HT1080 (cell line): ENCODE measurements at places on chromosomes 12 and 14.

DNA sequence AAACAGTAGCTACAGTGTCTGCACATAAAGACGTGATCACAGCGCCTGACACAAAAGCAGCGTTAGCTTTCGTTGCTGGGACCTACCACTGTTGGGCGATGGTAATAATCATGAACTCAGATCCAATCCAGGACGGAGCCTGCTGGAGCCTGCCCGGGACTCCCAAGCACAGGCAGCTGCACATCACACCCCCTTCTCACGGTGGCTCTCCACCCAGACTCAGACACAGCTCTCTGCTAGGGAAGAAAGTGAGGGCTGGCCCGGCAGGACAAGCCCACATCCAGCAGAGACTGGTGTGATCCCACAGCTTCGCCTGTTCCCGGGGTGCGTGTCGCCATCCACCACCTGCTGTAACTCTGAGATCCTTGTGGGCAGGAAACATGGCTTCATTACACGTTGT lies 49.9 kb upstream of the FOXN3 start:
- no peak for DNase-seq

GRCh38 chr12:6208130-6208529 lies 7.9 kb downstream of the CD9 start:
- DNase-seq = no peak

GRCh38 chr14:104284636-104285507 lies 146.5 kb downstream of the KIF26A start:
- no peak for DNase-seq

GRCh38 chr12:49543914-49544815 lies 5.3 kb downstream of the KCNH3 start:
- DNase-seq = no peak

- no peak for DNase-seq
These were observed 484 bp downstream of the RIC8B start for GRCh38 chr12:106774808-106775524.

DNA sequence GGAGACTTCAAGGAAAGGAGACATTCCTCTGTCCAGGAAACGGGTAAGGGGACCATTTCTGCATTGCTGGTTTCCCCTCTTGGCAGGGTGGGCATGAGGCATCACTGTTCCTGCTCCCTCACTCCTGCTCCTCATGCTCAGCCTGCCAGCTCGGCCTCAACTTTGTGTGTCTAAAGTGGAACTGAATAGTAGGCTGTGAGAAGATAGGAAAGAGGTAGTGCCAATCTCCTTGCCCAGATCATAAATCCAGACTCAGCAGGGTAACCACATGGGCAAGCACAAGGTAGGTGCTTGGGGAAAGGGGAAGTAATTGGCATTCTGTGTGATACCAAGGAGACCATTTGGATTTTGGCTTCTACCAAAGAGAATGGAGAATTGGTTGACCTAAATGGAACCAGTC lies 2.6 kb downstream of the LTB4R start:
- no peak for DNase-seq

DNA sequence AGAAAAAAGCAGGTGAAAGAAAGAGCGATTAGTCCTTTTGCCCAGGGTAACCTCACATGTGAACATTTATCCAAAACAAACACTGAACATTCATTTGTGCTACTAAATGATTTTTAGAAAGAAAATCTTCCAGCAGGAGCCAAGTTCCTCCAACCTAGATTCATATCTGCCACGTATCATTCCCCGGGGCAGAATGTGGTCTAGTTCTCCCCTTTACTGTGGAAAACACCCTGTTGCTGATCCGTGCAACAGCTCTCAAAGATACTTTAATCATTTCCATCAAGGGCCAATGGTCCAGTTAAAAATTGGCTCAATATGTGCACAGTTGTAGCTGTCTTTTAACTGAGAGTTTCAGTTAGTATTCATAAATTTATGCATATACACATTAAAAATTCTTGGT lies 479.1 kb downstream of the ATP23 start:
- DNase-seq = no peak

GRCh38 chr12:19155981-19156734 lies 26.6 kb downstream of the PLEKHA5 start:
- DNase-seq = no peak

GRCh38 chr12:121345151-121345815 lies 6.9 kb downstream of the ANAPC5 start:
- peak; percentile 63 for DNase-seq

DNA sequence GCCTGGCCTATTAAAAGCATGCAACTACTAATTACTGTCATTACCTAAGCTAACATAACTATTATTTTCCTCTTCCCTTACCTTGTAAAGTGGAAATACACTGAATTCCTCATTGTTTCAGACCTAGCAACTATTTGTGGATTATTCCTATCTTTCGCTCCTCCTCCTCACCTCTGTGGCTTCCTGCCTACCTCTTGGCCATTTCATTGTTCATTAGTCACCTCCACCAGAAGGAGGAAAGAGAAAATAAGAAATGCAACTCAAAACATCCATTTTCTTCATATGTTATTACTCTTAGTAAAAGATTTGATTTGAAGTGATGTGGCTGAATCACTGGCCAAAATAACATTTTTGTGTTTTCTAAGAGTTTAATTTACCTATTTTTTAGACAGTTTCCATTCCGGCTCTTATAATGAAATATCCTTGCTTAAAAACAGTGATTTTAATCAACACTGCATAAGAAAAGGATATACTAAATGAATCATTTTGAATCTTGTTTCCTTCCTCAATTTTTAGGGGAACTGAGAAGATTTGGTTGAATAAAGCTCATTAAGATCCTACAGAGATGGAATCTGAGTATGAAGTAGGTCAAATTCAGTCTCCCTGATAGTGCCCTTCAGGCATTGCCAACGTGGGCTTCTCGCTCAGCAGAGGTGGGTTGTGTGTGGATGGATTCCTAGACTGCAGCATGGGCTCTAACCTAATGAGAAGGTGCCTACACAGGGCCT lies 27.6 kb upstream of the ARHGAP5 start:
- no peak for DNase-seq

DNA sequence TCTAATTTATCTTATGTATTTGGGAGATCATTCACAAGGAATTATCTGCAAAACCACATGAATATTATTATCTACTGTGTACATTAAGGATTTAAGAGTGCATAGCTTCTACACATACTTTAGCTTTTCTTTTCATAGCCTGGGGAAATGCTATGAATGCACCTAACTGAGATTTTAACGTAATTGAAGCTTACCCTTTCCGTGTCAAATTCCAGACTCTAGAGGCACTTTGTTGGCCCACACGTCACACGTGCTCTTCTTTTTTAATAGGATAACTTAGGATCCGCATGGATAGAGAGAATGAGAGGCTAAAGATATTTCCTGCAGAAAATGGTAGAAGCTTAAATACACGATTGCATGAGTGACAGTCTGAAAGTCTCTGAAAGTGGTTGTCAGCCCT lies 481.1 kb downstream of the PCNX1 start:
- no peak for DNase-seq

DNA sequence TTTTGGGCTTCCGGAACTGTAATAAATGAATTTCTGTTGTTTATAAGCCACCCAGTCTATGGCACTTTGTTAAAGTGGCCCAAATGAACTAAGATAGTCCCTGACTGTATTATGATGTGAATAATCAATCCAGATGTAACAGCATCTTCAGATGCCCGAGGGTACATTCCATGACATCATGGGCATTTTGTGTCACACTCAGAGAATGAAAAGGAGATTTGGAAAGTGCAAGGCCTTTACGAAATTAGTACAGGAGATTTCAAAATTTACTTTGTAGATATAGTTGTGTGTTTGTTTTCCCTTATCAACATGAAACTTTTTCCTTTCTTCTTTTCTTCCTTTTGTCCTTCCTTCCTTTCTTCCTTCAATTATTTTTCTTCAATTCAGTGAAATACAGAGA lies 54.2 kb upstream of the AMIGO2 start:
- DNase-seq = no peak

DNA sequence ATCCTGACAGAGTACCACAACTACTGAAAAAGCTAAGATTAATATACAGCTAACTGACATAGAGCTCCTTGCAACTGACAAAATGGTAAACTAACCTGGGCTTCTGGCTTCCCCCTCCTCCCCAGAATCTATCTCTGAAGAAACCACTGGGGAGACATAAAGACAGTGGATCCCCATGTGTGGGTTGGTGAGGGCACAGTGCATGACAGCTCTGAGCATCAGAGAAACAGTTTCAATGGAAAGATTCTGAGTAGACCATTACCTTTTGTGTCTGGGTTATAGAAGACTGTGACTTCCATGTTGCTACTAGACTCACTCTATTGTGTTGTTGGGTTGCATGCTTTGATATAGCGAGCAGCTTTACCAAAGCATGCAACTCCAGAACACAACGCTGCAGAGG lies 247.4 kb downstream of the EFCAB11 start:
- no peak for DNase-seq

DNA sequence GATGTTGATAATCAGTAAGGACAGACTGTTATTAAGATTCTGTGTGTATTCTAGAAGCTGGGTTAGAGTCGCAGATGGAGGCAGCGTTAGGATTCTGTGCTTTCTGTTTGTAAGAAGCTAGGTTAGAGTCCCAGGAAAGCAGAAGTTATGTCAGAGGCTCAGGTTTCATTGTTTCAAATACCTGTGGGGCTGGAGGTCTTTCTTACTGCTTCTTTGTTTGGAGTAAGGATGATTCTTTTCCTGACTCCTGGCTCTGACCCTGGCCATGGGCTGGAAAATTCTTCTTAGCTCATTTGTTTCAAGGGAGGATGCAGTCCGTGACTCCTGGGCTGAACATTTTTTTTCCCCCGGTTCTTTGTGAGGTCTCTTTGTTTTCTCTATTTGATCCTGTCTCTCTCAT lies 5.2 kb downstream of the MUCL1 start:
- no peak for DNase-seq

- peak; percentile 26 for DNase-seq
These were observed 634 bp upstream of the TMEM63C start for GRCh38 chr14:77180726-77181602.

- no peak for DNase-seq
These were observed 285.5 kb downstream of the GLT1D1 start for GRCh38 chr12:129138776-129139175.

- DNase-seq = no peak
These were observed 649.9 kb upstream of the FOXG1 start for GRCh38 chr14:28116716-28117115.

DNA sequence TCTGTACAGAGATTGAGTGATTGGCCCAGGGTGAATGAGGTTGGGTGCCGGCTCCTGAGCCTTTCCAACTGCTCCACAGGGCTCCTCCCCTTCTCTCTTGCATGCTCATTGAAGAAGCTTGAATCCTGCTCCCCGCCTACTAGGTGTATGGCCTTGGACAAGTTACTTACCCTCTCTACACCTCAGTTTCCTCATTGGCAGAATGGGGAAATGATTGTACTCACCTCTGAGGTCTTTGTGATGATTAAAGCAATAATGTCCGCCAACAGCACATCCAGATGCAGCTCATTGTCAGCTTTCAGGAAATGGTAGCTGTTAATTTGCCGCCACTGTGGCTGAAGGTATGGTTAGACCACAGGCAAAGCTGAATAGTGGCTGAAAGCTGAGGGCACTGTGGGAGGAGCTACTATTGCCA lies 174.1 kb downstream of the CRADD start:
- no peak for DNase-seq

DNA sequence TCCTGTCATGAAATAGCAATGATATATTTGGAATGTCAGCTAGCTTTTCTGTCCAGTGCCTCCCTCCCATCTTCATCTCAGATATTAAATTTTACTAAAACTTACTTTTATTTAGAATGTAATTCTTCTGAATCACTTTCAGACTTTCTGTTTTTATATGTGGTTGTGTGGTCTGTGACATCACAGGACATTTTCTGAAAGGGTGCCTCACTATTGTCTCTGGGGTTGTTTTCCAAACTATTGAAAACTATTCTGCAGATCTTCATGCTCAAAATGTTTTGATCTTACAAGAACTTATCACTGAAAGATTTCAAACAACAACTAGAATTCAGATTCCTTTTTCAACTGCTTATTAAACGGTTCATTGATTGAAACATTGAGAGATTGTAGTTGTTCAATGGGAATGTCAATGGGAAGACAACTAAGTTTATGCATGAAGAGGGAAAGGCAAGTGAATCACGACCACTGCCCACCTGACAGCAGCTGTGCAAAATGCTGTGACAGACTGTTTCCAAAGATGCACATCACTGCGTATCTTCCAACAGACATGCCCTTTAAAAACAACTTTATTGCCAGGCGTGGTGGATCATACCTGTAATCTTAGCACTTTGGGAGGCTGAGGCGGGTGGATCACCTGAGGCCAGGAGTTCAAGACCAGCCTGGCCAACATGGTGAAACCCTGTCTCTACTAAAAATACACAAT lies 51.3 kb downstream of the KLRG1 start:
- DNase-seq = no peak

GRCh38 chr12:4006743-4007142 lies 133.5 kb upstream of the PARP11 start:
- no peak for DNase-seq

DNA sequence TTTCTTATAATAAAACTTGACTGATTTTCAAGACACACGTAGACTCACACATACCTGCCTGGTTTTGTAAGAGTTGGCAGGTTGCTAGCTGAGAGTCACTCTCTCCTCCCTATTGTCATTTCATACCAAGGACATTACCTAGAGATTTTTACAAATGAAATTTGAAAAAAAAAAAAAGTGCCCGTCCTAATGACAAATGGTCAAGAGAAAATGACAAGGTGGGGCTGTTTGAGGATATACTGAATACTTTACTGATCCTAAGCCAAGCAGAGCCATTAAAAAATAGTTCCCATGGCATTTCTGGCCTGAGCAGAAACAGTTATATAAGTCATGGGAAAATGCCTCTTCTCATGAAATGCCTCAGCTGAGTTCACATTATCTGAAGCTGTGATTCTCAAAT lies 150.2 kb downstream of the DYRK2 start:
- DNase-seq = no peak

- DNase-seq = no peak
These were observed 63.2 kb upstream of the SLC24A4 start for GRCh38 chr14:92259613-92260357.

GRCh38 chr12:110844551-110845338 lies 2.0 kb upstream of the CCDC63 start:
- DNase-seq = peak; percentile 13

GRCh38 chr12:56658921-56659320 lies 13.1 kb upstream of the ATP5F1B start:
- DNase-seq = no peak

DNA sequence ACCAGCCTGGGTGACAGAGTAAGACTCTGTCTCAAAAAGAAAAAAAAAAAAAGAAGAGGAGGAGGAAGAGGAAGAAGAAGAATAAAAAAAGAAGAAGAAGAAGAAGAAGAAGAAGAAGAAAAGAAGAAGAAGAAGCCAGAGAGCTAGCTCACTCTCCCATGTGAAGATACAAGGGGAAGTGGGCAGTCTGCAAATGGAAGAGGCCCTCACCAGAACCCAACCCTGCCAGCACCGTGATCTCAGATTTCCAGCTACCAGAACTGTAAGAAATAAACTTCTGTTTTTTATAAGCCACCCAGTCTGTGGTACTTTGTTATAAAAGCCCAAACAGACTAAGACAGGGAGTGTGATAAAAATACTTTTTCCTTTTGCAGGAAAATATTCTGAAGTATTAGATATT lies 130.7 kb downstream of the ETNK1 start:
- DNase-seq = no peak

- peak; percentile 75 for DNase-seq
These were observed 74.8 kb upstream of the CHST11 start for GRCh38 chr12:104381731-104382480.

- no peak for DNase-seq
These were observed 114.2 kb upstream of the ARHGAP5 start for GRCh38 chr14:31962920-31963319.
